ENCODE measurements at places on chromosomes 12 and 14.
A peak's percentile ranks its signal among the peaks of the same experiment; 100 is the strongest.

DNA sequence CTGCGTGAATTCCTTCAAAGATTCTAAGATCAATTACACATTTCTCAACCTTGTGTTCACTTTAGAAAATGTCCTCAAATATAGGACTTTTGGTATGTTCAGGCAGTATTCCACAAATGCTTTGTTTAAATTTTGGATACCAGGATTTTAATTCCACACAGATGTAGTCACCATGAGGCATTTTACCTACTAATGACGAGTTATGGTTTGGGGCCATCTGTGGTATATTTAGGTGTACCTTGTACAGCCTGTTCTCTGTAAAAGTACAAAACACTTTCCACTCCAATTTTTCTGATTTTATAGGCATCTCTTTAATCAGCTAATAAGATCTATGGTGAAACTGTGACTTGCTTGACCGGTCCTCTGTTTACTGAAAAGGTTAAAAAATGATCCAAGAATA, 275.7 kb upstream of the PRICKLE1 start:
- DNase-seq = no peak

- DNase-seq = no peak
Measured at GRCh38 chr14:23828616-23829015, 125.0 kb upstream of the DHRS4 start.

GRCh38 chr12:127411166-127411915, 855.6 kb upstream of the TMEM132C start:
- no peak for DNase-seq

DNA sequence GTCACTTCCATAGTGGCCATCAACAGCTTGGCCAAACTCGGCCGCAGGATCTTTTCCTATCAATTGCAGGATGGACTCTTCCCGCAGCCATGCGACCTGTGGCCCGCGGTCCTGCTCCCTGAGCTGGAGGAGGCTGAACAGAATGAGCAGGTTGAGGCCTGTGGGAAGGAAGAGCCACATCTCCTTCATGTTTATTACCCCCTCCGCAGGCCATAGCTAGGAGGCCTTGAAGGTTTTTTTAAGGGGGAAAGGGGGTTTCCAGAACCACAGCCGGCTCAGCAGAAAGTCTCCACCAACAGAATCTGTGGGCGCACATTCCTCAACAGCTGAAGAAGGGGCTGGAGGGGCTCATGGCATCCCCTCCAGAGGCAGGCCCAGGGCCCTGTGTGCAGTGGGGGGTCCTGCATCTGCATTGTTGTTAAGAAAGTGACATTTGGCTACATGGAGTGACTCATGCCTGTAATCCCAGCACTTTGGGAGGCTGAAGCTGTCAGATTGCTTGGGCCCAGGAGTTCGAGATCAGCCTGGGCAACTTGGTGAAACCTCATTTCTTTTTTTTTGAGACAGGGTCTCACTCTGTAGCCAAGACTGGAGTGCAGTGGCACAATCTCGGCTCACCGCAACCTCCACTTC, 25.2 kb upstream of the PPP1R13B start:
- no peak for DNase-seq

GRCh38 chr14:75946785-75947184, 35.0 kb downstream of the TGFB3 start:
- DNase-seq = no peak

DNA sequence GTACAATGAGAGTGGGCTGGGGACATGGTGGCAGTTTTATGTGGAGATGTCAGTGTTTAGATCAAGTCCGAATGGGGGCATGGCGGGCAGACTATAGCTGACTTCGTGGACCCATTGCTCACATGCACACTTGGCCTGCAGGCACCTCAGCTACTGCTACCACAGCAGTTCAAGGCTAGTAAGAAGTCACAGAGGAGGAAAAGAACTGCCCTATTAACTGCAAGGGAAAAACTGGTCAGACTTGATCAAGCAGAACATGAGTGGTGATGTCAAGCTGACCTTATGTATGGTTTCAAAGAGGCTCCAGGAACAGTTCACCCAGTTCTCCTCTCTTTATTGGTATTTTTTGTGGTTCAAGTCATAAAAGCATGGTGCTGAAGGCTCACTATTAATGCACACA, 30.2 kb upstream of the FRS2 start:
- no peak for DNase-seq

DNA sequence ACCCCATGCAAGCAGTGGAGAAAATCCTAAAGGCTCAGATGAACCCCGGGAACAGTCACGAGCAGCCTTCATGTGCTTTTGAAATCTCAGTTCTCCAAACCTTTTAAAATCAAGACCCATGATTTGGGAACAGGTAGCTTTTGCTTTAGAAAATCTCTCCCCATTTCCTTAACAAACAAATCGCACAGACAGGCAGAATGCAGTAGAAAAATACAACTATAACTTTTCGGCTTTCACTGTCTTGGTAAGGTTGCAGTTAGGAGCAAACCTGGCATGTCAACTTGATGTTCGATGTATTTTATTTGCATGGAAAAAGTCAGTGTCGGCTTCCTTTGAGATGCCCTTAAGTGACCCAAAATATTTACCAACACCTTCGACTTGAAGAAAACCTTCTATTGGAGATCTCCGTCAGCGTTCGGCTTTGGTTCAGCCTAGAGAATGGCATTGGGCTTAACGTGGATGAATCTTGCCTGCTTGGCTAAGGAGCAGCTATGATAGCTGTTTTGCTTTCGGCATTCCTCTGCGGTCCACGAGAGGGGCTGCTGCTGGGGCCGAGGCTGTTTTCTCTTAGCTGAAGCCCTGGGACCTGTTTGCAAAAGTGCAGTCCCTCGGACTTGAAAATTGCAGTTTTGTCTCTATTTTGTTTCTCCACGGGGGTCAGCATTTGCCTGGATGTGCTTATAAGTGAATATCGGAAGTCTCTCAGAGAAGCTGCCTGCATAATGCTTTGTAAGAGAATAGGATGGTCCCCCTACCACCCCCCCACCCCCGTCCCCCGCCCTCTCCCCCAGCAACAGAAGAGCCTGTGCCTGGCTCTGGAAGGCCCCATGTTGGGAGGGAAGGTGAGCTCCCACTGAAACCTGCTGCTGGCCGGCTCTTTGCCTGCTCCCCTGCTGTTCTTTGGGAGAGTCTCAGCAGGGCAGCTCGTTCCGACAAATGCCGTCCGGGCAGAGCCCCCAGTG, 122.8 kb downstream of the AACS start:
- no peak for DNase-seq

GRCh38 chr12:76569685-76570604, 10.4 kb upstream of the OSBPL8 start:
- no peak for DNase-seq

DNA sequence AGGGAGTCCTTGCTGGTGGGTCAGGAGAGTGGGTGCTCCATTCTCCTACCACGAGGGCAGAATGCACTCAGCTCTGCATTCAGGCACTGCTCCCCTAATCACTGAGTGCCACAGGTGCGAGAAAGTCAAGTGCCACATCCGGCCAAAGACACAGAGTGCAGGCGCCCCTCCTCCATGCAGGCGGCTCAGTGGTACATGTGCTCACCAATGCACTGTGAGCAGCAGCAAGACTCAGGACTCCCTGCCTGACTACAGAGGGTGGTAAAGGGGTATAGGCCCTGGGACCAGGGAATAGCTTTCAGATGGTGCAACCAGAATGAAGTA, 32.9 kb downstream of the ZFYVE21 start:
- DNase-seq = peak; percentile 5

- no peak for DNase-seq
Measured at GRCh38 chr12:13167226-13167625, 29.3 kb upstream of the EMP1 start.

DNA sequence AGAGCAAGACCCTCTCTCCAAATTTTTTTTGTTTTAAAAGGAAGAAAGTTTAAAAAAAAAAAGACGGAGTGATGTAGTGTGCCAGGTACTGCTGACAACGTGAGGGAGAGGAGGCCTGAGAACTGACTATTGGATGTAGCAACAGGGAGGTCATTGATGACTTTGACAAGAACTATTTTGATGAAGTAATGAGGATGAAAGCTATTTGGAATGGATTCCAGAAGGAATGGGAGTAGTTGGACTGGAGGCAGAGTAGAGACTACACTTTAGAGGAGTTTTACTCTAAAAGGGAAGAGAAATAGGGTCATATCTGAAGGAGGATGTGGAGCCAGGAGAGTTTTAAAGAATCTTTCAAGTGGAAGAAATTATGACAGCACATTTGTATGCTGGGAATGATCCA, 27.8 kb upstream of the SLC38A2 start:
- no peak for DNase-seq

- DNase-seq = no peak
Measured at GRCh38 chr12:89567691-89568239, 41.9 kb upstream of the POC1B start.

GRCh38 chr14:99708449-99708848, 24.4 kb downstream of the CYP46A1 start:
- DNase-seq = no peak

- DNase-seq = no peak
Measured at GRCh38 chr14:90733139-90733808, 83.0 kb downstream of the TTC7B start.

- DNase-seq = no peak
Measured at GRCh38 chr12:95181103-95181502, 36.2 kb downstream of the FGD6 start.

GRCh38 chr12:91819132-91819447, 326.6 kb downstream of the BTG1 start:
- DNase-seq = no peak

GRCh38 chr14:104968153-104968527, 10.0 kb downstream of the AHNAK2 start:
- no peak for DNase-seq

- DNase-seq = no peak
Measured at GRCh38 chr12:10001171-10001776, 2.4 kb upstream of the CLEC1B start.

DNA sequence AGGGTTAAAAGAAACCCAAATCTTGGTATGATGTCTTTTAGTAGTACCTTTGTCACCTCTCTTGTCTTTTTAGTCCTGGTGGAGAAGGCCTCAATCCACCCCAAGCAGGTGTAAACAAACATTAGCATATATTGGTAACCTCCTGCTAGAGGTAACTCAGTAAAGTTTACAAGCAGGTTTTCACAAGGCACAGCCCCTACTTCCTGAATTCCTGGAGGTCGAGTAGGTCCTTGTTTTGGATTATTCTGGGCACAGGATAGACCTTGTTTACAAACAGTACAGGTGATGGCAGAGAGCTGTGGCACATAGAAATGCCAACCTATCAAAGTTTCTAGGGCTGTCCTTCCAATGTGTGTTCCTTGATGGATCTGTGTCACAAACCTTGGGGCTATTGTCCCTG, 99.1 kb downstream of the ALG10 start:
- DNase-seq = no peak

DNA sequence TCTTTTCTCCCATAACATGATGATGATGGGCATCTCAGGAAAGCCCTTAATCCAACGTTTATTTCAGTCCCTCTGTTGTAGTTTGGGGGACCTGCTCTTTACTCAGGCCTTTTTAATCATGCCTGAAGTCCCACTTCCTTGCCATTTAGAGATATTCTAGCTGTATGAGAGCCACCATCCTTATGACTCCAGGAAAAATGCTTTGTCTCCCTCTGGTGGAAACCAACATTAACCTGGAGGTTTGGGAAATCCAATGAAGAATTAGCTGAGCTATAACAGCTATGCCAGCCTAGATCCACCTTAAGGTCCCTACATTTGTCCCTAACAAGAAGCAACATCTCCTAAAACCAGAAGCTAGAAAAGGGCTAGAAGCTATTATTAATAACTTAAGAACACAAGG, 1399.1 kb downstream of the LRFN5 start:
- DNase-seq = no peak

DNA sequence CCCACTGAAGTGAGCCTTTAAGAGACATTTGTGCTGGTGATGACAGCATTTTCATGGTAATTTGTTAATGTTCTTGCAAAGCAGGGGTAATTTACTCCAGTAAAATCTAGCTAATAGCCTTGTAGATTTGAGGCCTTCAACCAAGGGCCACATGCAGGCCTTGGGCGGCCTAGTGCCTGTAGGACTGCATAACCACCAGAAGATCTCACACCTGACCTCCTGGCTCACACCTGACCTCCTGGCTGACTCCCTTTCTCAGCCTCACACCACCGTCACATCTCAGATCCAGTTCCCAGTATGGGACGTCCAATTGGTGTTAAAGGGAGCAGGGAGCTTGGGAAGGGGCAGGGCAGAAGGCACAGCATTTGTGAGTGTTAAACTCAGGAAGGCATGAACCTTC, 26.9 kb downstream of the C12orf42 start:
- no peak for DNase-seq

- DNase-seq = no peak
Measured at GRCh38 chr14:44576356-44576755, 69.3 kb upstream of the FSCB start.

DNA sequence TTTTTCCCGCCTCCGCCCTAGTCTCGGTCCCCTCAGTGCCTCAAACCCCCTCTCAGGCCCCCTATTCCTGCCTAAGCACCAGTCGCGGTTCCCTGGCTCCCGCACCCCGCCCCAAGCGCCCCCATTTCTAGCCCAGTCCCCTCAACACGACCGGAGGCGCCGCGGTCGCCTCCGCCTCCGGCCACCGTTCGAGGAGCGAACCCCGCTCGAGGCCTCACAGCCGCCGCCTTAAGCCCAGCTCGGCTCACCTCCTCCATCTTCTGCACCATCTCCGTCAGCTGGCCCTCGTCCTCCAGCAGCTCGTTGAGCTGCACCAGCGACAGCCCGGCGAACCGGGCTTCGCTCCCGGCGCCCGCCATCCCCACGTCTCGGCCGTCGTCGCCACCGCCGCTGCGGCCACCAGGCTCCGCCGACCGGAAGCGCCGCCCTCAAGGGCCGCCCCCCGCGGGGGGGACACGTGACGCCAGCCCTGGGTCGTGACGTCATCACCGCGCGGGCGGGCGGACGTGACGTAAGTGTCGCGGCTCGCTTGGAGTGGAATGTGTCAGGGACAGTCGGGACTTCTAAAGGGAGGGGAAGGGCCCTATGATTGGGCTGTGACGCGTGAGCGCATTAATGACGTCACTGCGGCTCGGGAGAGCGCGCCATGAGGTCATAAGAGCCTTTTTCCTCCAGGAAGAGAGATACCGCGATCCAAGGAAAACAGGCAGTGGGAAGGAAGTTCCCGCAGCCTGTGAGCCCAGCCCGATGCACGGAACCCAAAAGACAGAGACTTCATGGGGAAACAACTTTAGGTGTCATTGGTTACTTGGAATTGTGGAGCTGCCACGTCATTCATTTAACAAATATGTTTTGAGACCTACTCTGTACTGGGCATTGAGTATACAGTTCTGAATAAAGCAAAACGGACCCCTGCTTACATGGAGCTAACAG, at the start of gene VPS37B:
Gene VPS37B, minus strand, starts transcription at position 421 of the 933 bp plus-strand sequence. Its CDS starts 62 bp downstream, at position 359.
- DNase-seq = peak; percentile 87

DNA sequence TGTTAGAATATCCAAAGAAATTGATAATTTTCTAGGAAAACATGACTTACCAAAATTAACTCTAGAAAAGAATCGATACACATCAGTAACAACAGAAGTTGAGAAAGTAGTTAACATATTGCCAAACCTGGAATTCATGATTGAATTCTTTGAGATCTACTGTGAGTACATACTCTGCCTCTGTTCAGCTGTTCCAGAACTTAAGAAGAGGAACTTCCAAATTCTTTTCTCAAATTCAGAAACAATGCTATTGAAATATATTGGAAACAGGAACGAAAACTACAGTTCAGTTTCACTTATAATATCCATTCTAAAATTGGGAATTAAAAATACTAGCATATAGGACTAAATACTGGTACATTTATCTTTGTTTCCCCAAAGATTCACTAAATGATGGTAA, 57.9 kb downstream of the MARK3 start:
- DNase-seq = no peak
